ENCODE measurements at places on chromosomes 1 and 21.

DNA sequence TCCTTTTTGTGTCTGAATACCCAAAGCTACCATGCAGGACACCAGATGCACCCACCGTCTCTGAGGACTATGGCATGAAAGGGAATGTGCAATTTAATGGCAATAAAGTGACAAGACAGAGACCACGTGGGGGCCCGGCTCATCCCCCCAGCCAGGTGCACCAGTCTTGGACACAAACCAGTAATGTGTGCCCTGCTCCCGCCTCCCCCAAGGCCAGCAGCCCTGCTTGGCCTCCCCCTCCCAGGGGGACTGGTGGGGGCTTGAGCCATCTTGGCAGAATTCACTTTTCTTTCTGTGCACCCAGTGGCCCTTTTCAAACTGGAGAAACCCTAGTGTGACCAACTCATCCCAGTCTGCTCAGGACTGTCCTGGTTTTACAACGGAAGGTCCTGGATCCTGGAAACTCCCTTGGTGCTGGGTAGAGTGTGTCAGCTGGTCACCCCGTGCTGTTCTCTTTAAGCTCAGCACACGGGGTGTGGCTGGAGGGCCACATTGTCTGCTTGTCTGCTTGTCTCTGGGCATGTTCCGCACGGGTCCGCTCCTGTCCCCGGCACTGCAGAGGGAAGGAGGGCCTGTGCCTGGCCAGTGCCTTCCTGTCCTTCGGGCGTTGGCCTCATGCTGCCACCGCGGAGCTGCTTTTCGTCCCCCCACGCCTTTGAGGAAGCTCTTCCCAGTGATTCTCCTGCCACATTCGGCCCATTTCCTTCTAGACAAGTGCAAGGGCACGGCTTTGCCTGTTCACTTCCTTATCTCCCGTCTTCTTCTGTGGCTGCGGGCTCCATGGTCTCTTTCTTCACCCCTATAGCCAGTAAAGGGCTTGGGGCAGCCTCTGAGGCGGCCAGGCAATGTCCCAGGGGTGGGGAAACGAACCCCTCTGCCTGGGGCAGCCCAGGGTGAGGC, 45.8 kb upstream of the TTC34 start:
- DNase-seq, result no peak

GRCh38 chr1:75074831-75075395, 59.3 kb upstream of the LHX8 start:
- no peak for DNase-seq

GRCh38 chr1:21534674-21535378, 25.6 kb downstream of the ALPL start:
- no peak for DNase-seq

GRCh38 chr1:33127001-33127823, 46.3 kb downstream of the AZIN2 start:
- DNase-seq, result peak; percentile 95

DNA sequence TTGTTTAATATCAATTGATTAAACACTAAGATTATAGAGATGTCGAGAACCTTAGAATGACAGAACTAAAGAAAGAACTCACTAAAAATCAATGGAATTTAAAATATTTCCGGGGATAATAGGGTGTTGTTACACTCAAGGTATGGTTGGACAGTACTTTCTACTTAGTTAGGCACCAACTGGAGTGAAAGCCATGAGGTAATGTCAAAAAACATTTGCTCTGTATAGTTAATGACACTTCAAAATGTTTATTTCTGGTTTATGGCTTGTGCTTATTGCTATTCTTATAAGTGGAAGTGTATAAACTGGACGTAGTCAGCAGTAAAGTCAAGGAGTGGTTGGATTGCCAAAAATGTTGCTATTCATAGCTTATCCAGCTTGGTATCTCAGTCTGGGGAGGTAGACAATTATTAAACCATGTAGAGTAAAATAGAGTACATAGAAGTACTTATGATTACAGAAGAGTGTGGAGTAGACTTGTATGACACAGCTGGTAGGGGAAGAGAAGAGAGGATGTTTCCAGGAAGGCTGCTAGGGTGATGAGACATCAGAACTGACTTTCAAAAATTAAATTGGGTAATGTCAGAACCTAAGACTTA, 56.5 kb upstream of the BMP8A start:
- no peak for DNase-seq

DNA sequence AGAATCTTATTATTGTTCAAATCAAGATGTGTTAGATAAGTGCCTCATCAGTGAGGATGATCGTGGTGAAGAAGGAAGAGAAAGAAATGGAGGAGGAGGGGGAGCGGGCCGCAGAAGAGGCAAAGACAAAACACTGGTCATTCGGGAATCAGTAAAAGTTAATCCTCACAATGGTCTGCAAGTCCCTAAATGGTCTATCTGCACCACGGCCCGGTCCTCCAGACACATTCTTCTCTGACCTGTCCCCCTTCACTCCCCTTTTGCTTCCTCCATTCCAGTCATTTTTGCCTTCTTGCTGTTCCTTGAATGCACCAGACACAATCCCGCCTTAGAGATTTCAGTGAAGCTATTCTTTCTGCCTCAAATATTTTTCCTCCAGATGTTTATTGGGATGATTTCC, 240.1 kb upstream of the ADGRL2 start:
- no peak for DNase-seq

- DNase-seq, result no peak
These were observed 77.3 kb downstream of the SH3BGR start for GRCh38 chr21:39529026-39529425.

- no peak for DNase-seq
These were observed 947 bp upstream of the RIT1 start for GRCh38 chr1:155912056-155912536.

DNA sequence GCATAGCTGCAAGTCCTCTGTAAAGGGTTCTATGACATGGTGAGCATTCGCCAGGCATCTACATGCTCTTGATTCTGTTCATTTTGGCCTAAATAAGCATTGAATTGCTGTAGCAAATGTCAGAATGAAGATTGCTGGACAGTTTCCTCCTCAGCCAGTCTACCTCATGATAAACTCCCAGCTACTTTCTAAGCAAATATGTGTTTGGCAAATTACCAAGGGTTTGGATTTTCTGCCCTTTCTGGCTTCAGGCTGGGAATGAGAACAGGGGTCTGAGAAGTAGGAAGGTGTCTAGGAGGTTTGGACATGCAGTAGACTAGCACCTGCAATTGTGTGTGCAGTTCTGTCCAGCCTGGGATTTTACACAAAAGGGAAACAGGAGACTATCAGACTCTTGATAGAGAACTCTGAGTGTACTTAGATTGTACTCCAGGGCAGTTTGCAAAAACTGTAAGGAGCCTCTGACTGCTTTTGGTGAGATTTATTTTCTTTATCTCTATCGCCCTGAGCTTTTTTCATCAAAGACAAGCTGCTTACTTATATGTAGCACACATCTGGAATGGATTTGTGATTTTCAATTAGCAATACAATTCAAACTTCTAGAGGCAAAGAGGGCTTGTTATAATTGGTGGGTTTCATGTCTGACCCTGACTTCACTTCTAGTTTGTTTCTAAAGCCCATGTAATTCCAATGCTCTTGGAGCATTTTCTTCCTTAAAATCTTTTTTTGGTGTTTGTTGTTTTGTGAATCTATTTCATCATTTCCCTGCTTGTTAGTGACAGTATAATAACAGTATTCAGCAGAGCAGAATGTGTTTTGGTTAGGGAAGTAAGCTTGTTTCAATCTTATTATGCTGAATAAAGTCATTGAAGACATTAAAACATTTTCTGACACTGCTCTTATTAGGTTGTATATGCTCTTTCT, 150.8 kb downstream of the VPS13D start:
- DNase-seq, result no peak

DNA sequence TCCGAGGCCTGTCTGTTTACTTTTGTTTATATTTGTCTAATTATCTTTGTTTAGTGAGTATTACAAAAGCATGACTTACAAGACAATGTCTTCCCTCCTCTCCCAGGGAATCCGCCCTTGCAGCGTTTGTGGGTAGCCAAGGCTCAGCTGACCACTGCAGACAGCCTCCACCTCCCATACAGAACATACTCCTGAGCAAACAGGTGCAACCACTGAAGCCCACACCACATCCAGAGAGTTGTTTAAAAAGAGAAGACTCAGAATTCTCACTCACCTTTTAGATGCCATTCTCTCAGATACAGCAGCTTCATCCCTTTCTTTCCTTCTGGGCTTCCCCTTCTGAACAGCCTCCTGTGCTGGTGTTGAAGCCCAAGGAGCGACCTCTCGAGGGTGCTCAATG, 103.5 kb upstream of the TMPRSS2 start:
- no peak for DNase-seq

- DNase-seq, result no peak
These were observed 339.7 kb upstream of the B3GALT2 start for GRCh38 chr1:193525917-193526710.

- no peak for DNase-seq
These were observed 899.2 kb downstream of the NCAM2 start for GRCh38 chr21:21897275-21897883.

GRCh38 chr1:1960480-1961196, 41.6 kb upstream of the TMEM52 start:
- DNase-seq, result no peak

DNA sequence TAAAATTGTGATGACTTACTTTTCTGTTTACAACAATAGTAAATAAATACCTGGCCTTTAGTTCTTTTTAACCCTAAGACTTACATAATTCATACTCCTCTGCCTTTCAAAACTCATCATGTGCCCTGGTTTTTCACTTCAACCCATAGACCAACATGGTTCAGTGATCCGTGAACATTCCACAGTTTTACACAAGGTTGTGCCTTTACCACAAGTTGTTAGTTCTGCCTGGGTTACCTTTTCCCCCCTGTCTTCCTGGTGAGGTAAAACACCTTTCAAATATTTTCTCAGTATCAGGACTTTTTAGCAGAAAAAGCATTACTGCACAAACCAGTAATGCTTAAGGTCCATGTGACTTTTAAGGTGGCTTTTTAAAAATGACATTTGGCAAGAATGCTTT, 1466.4 kb downstream of the PLA2G4A start:
- no peak for DNase-seq

- DNase-seq, result peak; percentile 14
These were observed 111.8 kb downstream of the OSBPL9 start for GRCh38 chr1:51728611-51729155.

- no peak for DNase-seq
These were observed 3.4 kb downstream of the RGS8 start for GRCh38 chr1:182680901-182681567.

Data from retina (tissue), 1 donor.